COR-L47 (cell line): ENCODE measurements at places on chromosomes 2 and 18.

GRCh38 chr2:200624026-200624425, 38.2 kb downstream of the AOX1 start:
- no peak for DNase-seq

GRCh38 chr2:152042636-152043615, 55.9 kb downstream of the CACNB4 start:
- no peak for DNase-seq

GRCh38 chr2:40451918-40452605, at the start of gene SLC8A1:
SLC8A1 (minus strand) TSS chr2:40452090.
- peak; percentile 67 for DNase-seq

GRCh38 chr2:168338292-168338691, 90.9 kb upstream of the STK39 start:
- DNase-seq, result no peak

DNA sequence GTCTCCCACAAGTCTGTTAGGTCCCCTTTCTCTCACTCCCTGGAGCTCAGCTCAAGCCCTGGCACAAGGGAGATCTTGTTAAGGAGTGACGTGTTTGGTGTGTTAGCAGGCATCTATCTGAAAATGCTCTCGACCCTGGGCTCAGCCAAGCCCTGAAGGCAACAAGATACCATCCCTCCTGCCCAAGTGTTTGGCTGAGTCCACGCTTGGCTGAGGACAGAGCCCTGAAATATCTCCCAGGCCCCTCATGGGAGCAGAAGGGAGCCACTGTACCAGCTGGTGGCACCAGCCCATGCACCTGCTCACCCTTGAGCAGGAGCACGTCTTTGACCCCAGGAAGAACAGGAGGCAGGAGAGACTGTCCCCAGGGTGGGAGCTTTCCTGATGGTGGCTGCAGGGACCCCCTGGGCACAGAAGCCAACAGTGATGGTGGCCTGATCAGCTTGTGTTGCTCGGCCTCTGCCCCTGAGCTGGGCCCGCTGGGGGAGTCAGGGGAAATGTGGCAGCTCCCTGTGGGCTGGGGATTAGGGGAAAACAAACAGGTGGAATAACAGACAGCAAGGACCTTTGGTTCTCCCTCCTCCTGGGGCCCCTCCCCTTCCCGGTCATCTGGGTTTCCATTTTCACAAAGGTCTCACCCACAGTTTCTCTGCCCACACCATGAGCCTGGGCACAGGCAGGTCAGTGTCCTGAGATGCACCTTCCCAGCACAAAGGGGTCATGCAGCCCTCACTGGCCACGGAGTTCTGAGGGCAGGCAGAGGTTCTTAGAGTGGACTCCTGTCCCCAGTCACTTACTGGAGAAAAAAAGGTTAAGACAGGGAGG, 91.6 kb downstream of the RHOB start:
- no peak for DNase-seq

- no peak for DNase-seq
Measured at GRCh38 chr2:190635781-190636180, 13.1 kb upstream of the NAB1 start.

DNA sequence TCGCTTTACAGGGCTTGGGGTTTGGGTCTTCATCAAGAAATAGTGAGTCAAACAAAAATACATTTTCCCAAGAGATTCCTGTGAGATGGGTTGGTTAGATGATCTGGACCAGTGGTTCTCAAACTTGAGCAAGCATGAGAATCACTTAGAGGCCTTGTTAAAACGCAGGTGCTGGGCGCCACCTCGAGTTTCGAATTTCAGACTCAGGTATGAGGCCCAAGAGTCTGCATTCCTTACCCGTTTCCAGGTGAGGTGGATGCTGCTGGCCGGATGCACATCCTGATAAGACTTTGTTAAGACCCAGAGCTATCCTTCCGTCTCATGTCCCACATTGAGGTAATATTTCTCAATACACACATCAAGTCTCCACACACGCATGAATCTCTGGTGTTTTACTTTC, 707.8 kb upstream of the SALL3 start:
- DNase-seq, result no peak

DNA sequence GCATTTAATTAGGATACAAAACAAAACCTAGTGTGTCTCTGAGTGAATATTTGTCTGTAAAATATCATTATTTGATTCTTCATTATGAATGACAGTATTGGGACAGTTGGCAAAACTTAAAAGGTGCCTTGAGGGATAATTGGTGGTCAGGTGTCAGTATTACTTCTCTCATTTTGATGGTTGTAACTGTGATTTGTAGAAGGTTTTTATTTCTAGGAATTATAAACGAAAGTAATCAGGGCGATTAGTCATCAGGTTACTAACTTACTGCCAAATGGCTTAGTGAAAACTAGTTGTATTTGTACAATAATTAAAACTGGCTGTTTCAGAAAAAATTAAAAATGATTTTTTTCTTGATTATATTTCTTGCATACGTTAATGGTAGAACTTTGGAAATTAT, 117.6 kb downstream of the BIRC6 start:
- DNase-seq, result no peak

DNA sequence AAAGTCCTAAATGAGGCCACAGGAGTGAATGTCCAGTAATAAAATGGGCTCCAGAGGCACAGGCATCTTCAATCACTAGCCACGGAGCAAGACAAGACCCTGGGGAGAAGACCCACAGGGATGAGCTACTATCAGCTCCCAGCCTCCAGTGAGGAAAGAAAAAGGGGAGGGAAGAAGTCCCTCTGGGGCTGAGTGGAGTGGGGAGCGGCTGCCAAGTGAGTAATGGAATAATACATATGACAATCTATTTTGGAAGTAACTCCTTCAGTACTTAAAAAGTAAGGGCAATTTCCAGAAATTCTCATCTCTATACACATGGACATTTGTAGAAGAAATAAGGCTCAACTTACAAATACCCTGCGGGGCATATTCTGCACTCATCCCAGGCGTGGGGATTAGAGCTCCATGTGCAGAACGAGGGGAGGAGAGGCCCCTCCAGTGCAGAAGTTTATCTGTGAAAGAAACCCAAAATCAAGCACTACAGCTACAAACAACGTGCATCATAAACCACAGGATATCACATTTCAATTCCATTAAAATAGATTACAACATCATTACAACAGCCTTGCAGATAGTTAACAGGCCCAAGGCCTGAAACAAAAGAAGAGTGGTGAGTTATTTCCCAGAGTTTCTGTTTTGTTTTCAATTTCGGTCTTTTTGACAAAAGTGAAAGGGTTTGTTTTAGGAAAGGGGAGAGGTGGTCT, 84.9 kb downstream of the BCL11A start:
- DNase-seq, result no peak

DNA sequence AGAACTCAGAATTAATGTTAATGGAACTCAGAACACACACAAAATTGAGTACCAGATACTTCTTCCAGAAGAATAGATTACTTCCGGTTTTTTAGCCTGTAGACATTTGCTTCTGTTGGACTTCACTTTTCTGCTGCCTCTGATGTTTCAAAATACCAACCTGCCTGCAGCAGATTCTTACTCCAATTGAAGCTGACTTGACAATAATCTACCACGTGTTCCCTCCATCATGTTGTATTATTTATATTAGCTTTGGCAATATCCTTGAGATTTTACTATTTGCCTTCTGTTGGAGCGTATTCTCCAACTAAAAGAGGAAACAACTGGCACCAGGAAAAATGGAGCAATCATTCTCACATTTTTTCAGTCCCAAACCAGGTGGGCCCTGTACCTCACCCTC, 3.1 kb upstream of the GORASP2 start:
- no peak for DNase-seq

GRCh38 chr18:50973367-50974126, 5.7 kb downstream of the ELAC1 start:
- no peak for DNase-seq

DNA sequence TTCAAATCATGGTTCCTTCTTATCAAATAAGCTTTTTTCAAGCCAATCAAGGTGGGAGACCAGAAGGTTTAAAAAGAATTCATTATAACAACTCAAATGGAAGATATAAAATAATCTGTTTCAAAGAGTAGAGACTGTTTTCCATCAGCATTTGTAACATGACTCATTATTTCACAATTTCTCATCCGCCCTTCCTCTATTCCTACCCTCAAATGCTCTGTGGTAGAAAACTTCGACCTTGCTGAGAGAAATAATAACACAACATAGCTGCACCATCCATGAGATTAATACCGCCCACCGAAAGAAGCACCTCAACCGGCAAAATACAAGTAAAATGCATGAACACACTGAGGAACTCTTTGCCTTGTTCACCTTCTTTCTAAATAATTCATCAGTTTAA, 2039.2 kb upstream of the CELF4 start:
- DNase-seq, result no peak

GRCh38 chr2:207896525-207897285, 127.0 kb upstream of the FZD5 start:
- peak; percentile 8 for DNase-seq

- peak; percentile 61 for DNase-seq
Measured at GRCh38 chr2:176126929-176127773, 2.4 kb upstream of the HOXD8 start.

GRCh38 chr18:22604390-22604985, 186.8 kb upstream of the CTAGE1 start:
- no peak for DNase-seq

- DNase-seq, result no peak
Measured at GRCh38 chr2:237722616-237723015, 76.0 kb upstream of the RBM44 start.

GRCh38 chr2:218834685-218835084, 3.1 kb upstream of the PRKAG3 start:
- DNase-seq, result no peak

GRCh38 chr2:102141970-102142828, at the start of gene IL1R1:
IL1R1 (plus strand) TSS chr2:102142746; CDS start chr2:102157725, 14,979 bp downstream.
- DNase-seq, result no peak

DNA sequence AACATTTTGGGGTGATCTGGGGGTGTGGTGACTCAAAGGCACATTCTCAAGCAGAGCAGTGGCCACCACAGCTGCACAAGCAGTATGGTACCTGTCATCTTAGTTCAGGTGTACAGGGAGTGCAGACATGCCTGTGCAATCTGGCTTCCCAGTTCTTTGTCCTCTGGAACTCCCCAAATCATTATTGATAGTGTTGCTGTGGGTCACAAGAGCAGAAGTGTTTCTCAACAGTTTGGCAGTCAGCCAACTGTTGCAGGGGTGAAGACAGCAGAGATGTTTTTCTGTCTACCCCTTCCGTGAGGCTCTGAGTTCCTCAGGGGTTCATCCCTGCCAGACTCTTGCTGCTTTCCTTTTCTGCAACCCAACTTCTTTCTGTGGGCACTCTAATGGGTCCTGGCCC, 206.5 kb upstream of the ZSWIM2 start:
- no peak for DNase-seq

- DNase-seq, result no peak
Measured at GRCh38 chr2:11053546-11053945, 101.7 kb upstream of the SLC66A3 start.

GRCh38 chr18:26519114-26519513, 29.2 kb downstream of the KCTD1 start:
- no peak for DNase-seq

- DNase-seq, result no peak
Measured at GRCh38 chr18:14943967-14944636, 196.1 kb downstream of the ANKRD30B start.

DNA sequence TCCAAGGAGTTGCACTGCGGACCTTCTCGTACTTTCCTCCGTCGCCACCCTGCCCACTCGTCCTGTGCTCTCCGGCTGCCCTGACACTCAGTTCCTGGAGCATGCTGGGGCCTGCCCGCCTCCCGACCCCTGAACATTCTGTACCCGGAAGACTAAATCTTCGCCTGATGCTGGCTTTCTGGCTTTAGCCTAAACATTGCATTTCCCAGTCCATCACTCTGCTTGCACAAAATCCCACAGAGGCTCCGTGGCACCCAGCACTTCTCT, 550 bp upstream of the SFXN5 start:
- no peak for DNase-seq

- no peak for DNase-seq
Measured at GRCh38 chr2:5940596-5941535, 248.7 kb downstream of the SOX11 start.

- no peak for DNase-seq
Measured at GRCh38 chr2:20568501-20569463, 82.1 kb downstream of the HS1BP3 start.

- DNase-seq, result no peak
Measured at GRCh38 chr2:29841386-29842004, 79.9 kb downstream of the ALK start.

DNA sequence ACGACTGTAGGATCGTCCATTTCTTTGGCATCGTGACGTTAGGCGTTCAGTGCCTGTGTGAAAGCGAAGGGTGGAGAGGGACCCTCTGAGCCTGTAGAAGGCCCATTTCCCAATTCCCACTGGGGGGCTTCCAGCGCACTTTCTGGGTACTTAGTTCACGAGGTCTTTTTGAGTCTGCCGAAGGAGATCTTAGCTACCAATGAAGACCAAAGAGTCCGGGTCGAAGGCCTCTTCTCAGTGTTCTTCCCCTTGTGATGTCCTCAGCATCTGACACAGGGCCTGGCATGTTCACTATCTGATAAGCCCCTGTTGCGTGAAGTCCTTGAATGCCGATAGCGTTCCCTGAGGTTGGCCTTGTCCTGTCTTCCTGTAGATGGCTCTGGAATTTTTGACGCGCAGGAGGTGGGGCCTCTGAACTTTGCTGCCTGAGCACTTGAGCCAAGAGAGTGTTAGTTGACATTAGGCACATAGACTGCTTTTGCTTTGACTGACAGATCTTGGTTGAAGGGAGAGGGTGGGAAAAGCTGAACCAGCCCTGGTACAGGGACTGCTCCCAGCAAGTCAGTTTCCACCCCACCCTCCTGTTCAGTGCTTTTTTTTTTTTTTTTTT, 52.8 kb downstream of the LDLRAD4 start:
- DNase-seq, result no peak

GRCh38 chr2:102109016-102109415, 33.5 kb upstream of the IL1R1 start:
- no peak for DNase-seq

DNA sequence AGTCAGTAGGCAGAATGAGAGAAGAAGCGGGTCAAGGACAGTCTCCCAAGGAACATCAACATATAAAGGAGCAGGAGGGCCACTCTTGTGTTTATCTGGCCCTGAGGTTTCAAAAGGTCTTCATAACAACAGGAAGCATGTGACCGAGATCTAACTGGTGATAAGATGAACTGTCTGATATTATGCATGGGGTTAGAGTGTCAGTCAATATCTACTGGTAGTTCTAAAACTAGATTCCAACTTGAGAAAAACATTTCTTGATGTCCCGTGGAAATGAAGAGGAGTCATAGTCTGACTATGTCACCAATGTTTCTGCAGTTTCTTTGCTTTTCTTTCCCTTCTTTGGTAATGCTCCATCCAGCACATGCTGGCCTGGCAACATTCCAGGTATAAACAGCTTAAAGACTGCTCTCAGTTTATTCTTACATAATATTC, 77.5 kb upstream of the ITPRID2 start:
- DNase-seq, result no peak

GRCh38 chr18:28735731-28736130, 558.8 kb upstream of the CDH2 start:
- DNase-seq, result no peak

GRCh38 chr2:186044761-186045160, 306.2 kb downstream of the FSIP2 start:
- DNase-seq, result no peak

- no peak for DNase-seq
Measured at GRCh38 chr2:160298960-160299359, 98.9 kb upstream of the ITGB6 start.

GRCh38 chr18:58438161-58438957, 190.5 kb downstream of the ALPK2 start:
- no peak for DNase-seq

GRCh38 chr2:7377916-7378569, 460.8 kb downstream of the RNF144A start:
- peak; percentile 42 for DNase-seq

- no peak for DNase-seq
Measured at GRCh38 chr2:150630587-150631235, 143.2 kb upstream of the RND3 start.

- no peak for DNase-seq
Measured at GRCh38 chr2:97267411-97268074, 154.6 kb downstream of the ANKRD36 start.
